Osteoblast (primary cell): ENCODE measurements at places on chromosomes 11 and 22. TPM values are rescaled to one million over a fixed set of nuclear protein-coding genes. Genes with fewer than 3 reads are reported as not detected.

DNA sequence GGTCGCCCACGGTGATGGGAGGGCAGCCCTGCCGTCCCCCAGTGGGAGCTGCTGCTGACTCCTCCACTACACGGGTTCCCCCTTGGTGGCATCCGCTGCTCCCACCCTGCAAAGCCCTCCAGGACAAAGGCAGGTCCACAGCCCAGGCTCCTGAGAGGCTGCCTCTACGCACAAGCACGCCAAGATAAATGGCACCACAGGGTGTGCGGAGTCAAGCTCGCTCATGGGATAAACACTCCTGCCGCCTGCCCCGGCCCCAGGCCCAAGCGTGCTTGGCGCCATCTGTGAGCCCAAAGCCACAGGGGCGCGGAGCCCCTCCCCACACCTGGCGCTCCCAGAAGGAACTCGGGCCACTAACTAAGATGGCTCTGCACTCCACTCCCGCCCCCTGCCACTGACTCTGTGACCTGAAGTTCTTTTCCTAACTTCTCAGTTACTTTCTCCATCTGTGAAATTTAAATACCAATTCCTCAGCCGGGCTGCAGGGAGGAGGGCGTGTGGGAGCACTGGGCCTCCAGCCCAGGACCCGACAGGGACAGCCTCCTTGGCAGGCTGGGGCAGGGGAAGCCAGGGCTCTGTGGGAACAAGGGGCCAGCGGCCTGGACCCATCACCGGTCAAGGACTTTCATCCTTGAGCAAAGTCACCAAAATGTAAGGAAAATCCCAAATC is 14.9 kb downstream of the EHD1 start:
- H3K27me3 ChIP-seq: no peaks in the 10 kb centered on the region
- H3K36me3 ChIP-seq: peaks cover 45% of the 10 kb centered on the region
- peak overlapping the region; percentile 96 for H3K27ac ChIP-seq
- DNase-seq: peak; percentile 91

APOC3 gene
- total RNA-seq: not detected in 2 replicates

- no peak overlapping the region for H3K4me3 ChIP-seq
- H3K4me1 ChIP-seq: peaks cover 19% of the 10 kb centered on the region
- H3K27ac ChIP-seq: no peak overlapping the region
Measured at GRCh38 chr11:128551611-128552335, 35.6 kb downstream of the ETS1 start.

DRD4 gene
- under 0.01 TPM in 1 of 2 replicates, not detected in the other for total RNA-seq

PATE2 gene
- total RNA-seq: 0.29 and 0.36 TPM in 2 replicates

DNA sequence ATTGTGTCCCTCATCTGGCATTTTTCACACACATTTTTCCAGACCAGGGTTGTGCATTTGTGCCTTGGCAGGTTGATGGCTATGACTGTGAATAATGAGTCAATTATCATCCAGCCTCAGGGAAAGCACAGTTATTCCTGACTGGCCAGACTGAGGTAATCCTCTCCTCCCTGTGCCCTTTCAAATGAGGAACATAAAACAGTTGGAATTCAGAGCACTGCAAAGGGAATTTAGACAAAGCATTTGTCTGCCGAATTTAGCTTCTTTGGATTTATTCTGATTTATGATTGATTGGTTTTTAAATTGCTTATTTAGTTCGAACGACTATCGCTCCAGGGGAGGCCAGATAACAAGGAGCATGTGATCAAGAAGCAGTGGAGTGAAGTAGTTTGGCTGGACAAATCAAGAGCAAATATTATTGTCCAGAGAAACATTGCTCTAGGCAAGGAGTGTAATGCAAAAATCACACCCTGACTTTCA is 30.8 kb upstream of the RAG2 start:
- H3K27me3 ChIP-seq: no peaks in the 10 kb centered on the region
- peaks cover 4% of the 10 kb centered on the region for H3K4me1 ChIP-seq
- H3K36me3 ChIP-seq: no peaks in the 10 kb centered on the region
- no peak overlapping the region for H3K27ac ChIP-seq
- DNase-seq: no peak

- no peaks in the 10 kb centered on the region for H3K4me1 ChIP-seq
- H3K27ac ChIP-seq: peak overlapping the region; percentile 45
- DNase-seq: peak; percentile 31
- no peaks in the 10 kb centered on the region for H3K27me3 ChIP-seq
- no peak overlapping the region for H3K4me3 ChIP-seq
- H3K36me3 ChIP-seq: peaks cover 22% of the 10 kb centered on the region
Measured at GRCh38 chr11:46429717-46430116, 38.1 kb upstream of the CHRM4 start.

IMMP1L gene
- 8.7 and 11.5 TPM in 2 replicates for total RNA-seq

TMEM134 gene
- total RNA-seq: 15.6 and 29.3 TPM in 2 replicates

DNA sequence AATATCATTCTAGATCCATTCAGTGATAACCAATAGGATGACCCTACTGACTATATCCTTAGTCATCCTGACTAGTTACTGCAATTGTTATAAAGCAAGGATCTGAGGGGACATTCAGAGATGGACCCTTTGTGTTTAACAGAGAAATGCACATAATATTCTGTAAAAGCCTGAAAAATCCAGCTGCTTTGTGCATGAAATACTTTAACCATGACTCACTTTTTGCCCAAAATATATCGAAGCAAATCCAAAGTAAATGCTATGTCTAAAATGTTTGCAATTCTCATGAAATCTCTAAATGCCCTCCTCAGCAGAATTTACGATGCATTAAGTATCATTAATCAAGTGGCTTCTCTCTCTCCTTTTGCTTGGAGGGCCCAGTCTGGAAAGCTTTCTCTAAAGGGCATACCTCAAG is 178.8 kb upstream of the MTMR2 start:
- no peaks in the 10 kb centered on the region for H3K27me3 ChIP-seq
- no peak overlapping the region for H3K4me3 ChIP-seq
- H3K4me1 ChIP-seq: peaks cover 67% of the 10 kb centered on the region
- no peak for DNase-seq

DNA sequence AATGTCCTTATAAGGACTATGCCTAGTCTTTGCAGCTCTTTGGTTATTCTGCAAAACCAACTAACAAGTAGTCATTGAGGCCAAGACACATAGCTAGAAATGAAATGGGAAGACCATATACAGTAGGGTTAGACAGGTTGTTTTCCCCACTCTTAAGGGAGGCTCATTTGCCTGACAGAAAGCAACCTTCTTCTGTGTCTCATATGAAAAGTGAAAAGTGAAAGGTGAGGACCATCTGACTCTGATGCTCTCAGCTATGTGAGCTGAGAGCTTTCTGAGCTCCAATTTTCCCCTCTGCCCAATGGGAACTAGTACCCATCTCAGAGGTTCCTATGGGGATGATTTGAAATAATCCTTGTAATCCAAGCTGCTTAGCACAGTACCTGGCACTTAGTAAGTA is 142.0 kb upstream of the BDNF start:
- no peak overlapping the region for H3K4me3 ChIP-seq
- H3K27me3 ChIP-seq: no peaks in the 10 kb centered on the region

GRCh38 chr11:19673924-19674729 is 38.5 kb upstream of the NAV2 start:
- DNase-seq: no peak
- peaks cover 11% of the 10 kb centered on the region for H3K4me1 ChIP-seq
- no peak overlapping the region for H3K27ac ChIP-seq
- H3K4me3 ChIP-seq: no peak overlapping the region

DNA sequence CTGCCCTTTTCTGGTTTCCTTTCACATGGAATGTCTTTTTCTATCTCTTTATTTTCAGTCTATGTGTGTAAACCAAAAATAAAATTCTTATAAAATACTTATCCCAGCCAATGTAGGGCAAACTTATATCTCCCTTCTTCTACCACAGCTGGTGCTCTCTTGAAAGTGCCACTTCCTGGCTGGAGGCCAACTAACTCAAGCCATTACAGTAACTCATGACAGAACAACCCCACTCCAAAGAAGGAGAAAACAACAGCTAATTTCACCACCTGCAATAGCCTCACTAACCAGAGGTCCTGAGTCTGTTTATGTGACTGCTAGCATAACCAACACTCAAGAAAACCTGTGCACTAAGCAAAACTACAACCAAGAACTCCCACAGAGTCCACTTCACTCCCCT is 74.9 kb upstream of the DBX1 start:
- H3K36me3 ChIP-seq: no peaks in the 10 kb centered on the region
- H3K4me3 ChIP-seq: no peak overlapping the region
- no peak overlapping the region for H3K27ac ChIP-seq
- no peak for DNase-seq

DNA sequence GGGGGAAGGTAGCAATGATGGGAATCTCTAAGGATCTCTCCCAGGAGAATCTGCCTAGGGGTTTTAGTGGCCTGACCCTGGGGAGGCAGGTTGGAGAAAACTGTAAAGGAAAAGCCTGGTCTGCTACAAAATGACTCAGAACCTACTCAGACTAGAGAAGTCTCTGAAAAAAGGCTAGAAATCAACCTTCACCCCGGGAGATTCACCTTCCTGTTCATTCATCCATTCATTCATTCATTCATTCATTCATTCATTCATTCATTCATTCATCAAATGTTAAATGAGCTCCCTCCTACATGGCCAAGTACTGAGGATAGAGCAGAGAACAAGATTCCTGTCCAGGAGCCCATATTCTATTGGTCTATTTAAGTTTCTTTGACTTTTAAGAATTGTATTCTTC is 8.9 kb upstream of the ANKK1 start:
- H3K4me3 ChIP-seq: no peak overlapping the region
- no peak for DNase-seq
- no peak overlapping the region for H3K27ac ChIP-seq
- H3K27me3 ChIP-seq: no peaks in the 10 kb centered on the region
- no peaks in the 10 kb centered on the region for H3K36me3 ChIP-seq

- H3K27ac ChIP-seq: no peak overlapping the region
- H3K36me3 ChIP-seq: no peaks in the 10 kb centered on the region
- DNase-seq: no peak
Measured at GRCh38 chr11:27064086-27064485, 23.5 kb downstream of the BBOX1 start.

- no peaks in the 10 kb centered on the region for H3K4me1 ChIP-seq
- no peak overlapping the region for H3K4me3 ChIP-seq
- peaks cover 26% of the 10 kb centered on the region for H3K36me3 ChIP-seq
- DNase-seq: peak; percentile 93
- H3K27me3 ChIP-seq: no peaks in the 10 kb centered on the region
- H3K27ac ChIP-seq: no peak overlapping the region
Measured at GRCh38 chr11:119175493-119176077, 7.1 kb downstream of the NLRX1 start.
